Endothelial cell (in vitro differentiated cells): ENCODE measurements at places on chromosomes 3 and 15.

GRCh38 chr3:188807006-188807405 lies 364.8 kb upstream of the TPRG1 start:
- no peak for DNase-seq

GRCh38 chr3:159059395-159059794 lies 257.5 kb downstream of the MFSD1 start:
- DNase-seq: no peak

- DNase-seq: no peak
Measured at GRCh38 chr3:124627501-124627908, 102.7 kb upstream of the UMPS start.

GRCh38 chr3:46912986-46913385 lies 35.5 kb downstream of the PTH1R start:
- no peak for DNase-seq

DNA sequence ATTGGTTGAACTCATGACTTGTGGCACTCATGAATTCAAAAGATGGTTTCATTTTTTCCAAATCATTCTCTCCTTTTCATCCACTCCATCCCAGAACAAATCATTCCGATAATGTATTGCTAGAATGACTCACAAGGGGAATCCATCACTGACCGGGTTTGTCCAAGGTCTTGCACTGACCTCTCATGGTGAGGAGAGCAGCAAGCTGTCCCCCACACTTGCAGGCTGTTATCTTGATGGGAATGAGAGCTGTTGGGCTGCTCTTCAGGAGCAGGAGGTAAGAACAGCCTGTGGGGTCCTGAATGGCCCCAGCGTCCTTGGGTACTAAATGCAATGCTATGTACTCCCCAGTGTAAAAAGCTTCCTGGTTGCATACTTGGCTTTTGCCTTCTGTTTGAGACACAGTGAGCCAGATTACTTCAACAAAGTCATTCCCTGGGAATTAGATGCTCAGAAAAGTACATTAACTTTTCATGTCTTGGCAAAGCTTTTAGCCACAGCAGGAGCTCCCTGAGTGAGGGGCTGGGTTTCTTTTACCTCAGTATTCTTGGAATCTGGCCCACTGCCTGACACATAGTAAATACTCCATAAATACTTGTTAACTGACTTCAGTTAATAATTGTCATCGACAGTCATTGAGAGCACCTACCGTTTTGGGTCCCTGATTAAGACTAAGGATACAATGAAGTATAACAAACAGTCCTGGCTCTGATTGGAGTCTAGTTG lies 24.1 kb downstream of the CCNL1 start:
- no peak for DNase-seq
